ENCODE measurements at places on chromosomes 11 and 22. TPM values are rescaled to one million over a fixed set of nuclear protein-coding genes. Genes with fewer than 3 reads are reported as not detected.

DNA sequence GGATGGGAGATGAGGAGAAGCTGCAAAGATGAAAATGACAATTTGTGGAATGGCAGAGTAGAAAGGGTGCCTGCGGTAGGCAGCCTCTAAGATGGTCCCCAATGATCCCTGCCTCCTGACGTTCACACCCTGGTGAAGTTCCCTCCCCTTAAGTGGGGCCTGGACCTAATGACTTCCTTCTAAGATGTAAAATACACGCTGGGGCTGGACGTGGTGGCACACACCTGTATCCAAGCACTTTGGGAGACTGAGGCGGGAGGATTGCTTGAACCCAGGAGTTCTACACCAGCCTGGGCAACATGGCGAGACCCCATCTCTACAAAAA lies 60.7 kb upstream of the CREB3L1 start:
- no peaks in the 10 kb centered on the region for H3K4me1 ChIP-seq
- H3K4me3 ChIP-seq: peak overlapping the region; percentile 44

DNA sequence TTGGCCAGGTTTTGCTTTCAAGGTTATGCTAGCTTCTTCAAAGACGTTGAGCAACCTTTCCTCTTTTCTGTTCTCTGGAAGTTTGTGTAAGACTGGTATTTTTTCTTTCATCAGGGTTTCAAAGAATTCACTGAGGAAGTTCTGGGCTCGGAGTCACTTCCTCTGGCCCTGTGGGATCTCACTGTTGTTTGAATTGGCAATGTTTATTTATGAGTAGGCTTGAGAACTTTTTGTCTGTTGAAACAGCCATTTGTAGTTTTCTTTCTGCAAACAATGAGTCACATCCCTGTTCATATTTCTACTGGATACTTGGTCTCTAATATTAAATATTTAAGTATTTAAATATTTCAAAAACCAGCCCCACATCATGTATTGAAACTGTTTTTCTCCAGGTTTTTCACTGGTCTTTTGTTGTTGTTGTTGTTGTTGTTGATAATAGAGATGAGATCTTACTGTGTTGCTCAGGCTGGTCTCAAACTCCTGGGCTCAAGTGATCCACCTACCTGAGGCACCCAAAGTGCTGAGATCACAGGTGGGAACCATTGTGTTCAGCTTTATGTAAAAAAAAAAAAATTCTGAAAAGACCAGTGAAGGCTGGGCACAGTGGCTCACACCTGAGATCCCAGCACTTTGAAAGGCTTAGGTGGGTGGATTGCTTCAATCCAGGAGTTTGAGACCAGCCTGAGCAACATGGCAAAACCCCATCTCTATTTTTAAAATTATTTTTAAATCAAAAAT lies 26.9 kb downstream of the SUSD2 start:
- no peaks in the 10 kb centered on the region for H3K36me3 ChIP-seq
- no peak for DNase-seq
- no peak overlapping the region for H3K4me3 ChIP-seq

PLAAT3 gene
- 115 TPM for total RNA-seq

GUCY1A2 gene
- total RNA-seq: 10.1 TPM

DNA sequence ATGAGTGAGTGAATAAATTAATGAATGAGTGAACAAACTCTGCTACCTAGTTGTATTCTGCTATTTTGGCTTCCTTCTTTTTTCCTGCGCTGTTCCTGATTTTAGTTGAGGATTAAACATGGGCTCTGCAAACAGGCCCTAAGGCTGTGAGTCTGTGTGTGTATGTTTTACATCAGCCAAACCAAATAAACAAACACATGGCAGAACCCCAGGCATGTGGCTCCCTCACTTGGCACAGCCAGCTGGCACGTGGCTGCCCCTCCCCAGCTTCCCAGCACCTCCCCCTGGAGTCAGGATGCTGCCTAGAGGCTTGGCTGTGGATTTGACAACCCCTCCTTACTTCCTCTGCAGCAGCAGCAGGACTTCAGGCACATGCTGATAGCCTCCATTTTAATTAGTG lies 593.2 kb downstream of the INSC start:
- no peaks in the 10 kb centered on the region for H3K36me3 ChIP-seq
- H3K27me3 ChIP-seq: no peaks in the 10 kb centered on the region
- H3K4me3 ChIP-seq: no peak overlapping the region
- DNase-seq: peak; percentile 49
- H3K4me1 ChIP-seq: peaks cover 7% of the 10 kb centered on the region
- no peak overlapping the region for H3K27ac ChIP-seq

SHISAL1 gene
- total RNA-seq: 1.5 TPM

DNA sequence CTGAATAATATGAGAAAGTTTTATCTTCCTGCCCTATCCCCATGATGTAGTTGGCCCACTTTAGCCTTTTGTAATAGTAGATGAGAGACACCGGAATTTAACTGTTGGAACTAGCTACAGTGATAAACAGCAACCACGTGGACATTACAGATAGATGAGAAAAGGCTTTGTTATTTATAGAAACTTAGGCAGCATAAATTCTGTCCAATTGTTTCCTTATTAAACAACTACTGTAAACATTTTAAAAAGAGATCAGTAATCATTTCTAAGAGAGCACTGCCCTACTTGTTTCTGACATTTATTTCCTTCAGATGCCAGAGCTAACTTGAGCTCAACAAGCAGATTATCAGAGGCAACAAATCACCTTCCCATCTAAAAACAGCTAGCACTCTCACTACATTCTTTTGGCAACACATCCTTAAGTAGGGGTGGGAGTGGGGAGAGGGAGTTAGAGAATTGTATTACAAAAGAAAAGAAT lies 63.1 kb downstream of the SOX6 start:
- peaks cover 34% of the 10 kb centered on the region for H3K4me1 ChIP-seq
- DNase-seq: no peak
- H3K36me3 ChIP-seq: no peaks in the 10 kb centered on the region
- H3K27me3 ChIP-seq: no peaks in the 10 kb centered on the region

- no peak overlapping the region for H3K27ac ChIP-seq
- peaks cover 4% of the 10 kb centered on the region for H3K36me3 ChIP-seq
- H3K4me1 ChIP-seq: peaks cover 15% of the 10 kb centered on the region
- no peak overlapping the region for H3K4me3 ChIP-seq
- no peak for DNase-seq
Measured at GRCh38 chr22:17145021-17145680, 13.9 kb downstream of the HDHD5 start.

- H3K4me3 ChIP-seq: no peak overlapping the region
- no peaks in the 10 kb centered on the region for H3K4me1 ChIP-seq
- H3K27me3 ChIP-seq: no peaks in the 10 kb centered on the region
- no peak overlapping the region for H3K27ac ChIP-seq
- no peaks in the 10 kb centered on the region for H3K36me3 ChIP-seq
Measured at GRCh38 chr11:39011797-39012196, 2413.8 kb upstream of the RAG2 start.

DNA sequence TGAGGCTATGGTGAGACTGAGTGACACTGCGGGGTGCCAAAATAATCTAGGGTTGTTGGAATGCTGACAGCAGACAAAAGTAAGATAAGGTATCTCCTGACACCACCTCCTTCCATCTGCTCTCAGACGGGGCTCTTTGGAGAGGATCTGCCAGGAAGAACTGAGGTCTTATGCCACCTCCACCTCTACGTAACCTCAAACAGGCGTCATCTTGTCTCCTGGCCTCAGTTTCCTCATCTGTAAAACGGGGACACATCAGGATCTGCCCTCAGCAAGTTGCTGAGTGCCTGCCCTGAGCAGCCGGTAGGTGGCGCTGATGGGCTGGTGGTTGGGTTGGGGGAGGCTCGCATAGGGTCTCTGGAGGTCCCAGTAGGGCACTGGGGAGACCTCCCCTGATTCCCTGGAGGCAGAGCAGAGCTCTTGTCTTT lies 1.7 kb upstream of the MYEOV start:
- no peaks in the 10 kb centered on the region for H3K4me1 ChIP-seq
- no peaks in the 10 kb centered on the region for H3K27me3 ChIP-seq
- H3K4me3 ChIP-seq: no peak overlapping the region

GRCh38 chr11:17098038-17098437 lies 20.6 kb upstream of the RPS13 start:
- no peaks in the 10 kb centered on the region for H3K4me1 ChIP-seq
- no peak overlapping the region for H3K4me3 ChIP-seq
- H3K27me3 ChIP-seq: no peaks in the 10 kb centered on the region
- peaks cover 74% of the 10 kb centered on the region for H3K36me3 ChIP-seq
- H3K27ac ChIP-seq: no peak overlapping the region
- no peak for DNase-seq

DNA sequence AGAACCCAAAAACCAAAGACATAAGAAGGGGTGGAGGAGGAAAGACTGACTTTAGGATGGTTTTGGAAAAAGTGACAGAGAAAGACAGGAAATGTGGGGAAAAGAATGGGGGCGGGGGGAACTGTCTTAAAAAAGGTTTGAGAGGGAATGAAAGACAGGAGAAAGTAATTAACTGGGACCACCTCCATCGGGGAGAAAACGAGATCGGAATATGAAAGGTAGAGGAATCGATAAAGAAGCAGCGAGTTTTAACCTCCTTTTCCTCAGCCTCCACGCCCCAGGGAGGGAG lies 524 bp downstream of the MTMR2 start:
- H3K4me3 ChIP-seq: peak overlapping the region; percentile 89
- peak overlapping the region; percentile 97 for H3K27ac ChIP-seq
- H3K4me1 ChIP-seq: peaks cover 21% of the 10 kb centered on the region
- H3K27me3 ChIP-seq: no peaks in the 10 kb centered on the region
- DNase-seq: no peak

MUC15 gene
- not detected for total RNA-seq

Data from heart left ventricle (tissue), 16 donors.